ENCODE measurements at places on chromosomes 12 and 14.

DNA sequence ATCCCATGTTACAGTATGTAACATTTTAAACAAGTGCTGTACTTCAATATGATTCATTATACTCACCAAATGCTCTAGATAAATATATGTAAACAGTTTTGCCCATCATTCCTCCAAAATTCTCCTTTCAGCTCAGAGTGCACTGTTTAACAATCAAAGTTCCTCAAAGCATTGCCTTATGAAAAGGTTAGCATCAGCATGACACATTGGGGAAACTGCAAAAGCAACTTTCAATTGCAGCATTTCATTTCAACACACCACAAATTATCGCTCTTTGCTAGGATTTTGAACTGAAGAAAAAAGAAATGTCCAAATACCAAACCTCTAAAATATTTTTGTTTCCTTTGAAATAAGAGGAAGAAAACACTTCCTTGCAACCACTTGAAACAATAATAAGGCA is 413.2 kb downstream of the FLRT2 start:
- DNase-seq: no peak

DNA sequence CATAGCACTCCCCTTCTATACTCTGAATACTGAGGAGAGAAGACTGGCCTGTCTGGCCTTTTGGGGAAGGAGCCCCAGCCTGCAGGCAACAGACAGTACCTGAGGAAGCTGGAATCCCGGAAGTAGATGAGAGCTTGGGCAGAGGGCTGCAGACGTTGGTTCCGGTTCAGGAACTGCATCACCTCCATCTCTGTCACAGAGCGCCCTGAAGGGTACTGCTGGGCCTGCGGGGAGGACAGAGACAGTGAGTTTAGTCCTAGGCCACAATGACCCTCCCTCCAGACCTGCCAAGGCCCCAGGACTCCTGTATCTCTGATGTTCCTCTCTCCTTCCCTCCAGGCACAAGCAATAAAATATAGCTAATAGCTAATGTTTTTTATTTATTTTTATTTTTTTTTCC is 28.4 kb downstream of the TEP1 start:
- no peak for DNase-seq

- no peak for DNase-seq
Observed at GRCh38 chr12:18823461-18823860, 85.5 kb downstream of the CAPZA3 start.

DNA sequence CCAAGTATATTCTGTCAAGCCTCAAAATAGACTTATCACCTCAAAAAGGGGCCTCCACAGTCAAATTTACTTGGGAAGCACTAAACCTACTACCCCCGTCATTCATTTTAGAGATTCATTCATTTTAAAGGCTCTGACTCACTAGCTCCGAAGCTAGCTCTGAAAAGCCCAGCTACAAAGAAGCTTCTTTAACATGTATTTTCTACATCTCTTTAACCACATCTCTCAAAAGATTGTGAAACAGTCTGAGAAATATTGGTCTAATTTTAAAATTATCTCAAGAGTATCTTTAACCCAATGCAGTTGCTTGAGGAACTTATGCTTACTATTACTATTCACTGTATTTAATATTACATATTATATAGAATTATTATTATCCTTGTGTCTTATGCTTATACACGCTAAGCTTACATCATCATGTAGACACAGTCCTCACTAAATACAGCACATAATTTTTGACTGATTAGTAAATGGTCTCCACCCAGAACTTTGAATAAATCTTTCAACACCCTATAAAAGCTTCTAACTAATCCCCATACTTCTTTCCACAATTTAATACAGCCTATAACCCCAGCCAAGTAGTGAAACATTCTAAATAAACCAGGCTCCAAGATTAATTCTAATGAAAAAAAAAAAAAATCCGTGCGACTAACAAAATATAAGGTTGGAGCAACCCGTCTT is 7.8 kb downstream of the NT5DC3 start:
- peak; percentile 52 for DNase-seq

DNA sequence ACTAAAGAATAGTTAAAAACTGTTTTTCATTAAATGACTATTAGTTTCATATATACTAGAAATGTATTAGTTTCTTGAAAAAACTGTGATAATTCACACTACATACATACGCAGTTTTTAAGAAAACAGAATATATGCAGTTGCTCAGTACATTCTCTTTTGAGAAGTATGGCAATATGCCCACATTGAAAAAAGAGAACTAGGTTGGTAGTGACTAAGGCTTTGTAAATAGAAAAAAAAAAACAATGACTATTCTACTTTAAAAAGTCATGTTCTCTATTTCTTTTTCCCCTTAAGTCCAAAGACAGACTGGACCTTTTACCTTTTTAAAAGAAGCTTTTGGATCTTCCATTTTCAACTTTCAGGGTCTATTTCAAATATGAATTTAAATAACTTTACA is 25.0 kb downstream of the SNX6 start:
- no peak for DNase-seq

GRCh38 chr14:99521176-99522024 is 40.2 kb downstream of the CCNK start:
- DNase-seq: no peak

All from iris pigment epithelial cell (primary cell).